ENCODE measurements at places on chromosomes 2 and 18.

DNA sequence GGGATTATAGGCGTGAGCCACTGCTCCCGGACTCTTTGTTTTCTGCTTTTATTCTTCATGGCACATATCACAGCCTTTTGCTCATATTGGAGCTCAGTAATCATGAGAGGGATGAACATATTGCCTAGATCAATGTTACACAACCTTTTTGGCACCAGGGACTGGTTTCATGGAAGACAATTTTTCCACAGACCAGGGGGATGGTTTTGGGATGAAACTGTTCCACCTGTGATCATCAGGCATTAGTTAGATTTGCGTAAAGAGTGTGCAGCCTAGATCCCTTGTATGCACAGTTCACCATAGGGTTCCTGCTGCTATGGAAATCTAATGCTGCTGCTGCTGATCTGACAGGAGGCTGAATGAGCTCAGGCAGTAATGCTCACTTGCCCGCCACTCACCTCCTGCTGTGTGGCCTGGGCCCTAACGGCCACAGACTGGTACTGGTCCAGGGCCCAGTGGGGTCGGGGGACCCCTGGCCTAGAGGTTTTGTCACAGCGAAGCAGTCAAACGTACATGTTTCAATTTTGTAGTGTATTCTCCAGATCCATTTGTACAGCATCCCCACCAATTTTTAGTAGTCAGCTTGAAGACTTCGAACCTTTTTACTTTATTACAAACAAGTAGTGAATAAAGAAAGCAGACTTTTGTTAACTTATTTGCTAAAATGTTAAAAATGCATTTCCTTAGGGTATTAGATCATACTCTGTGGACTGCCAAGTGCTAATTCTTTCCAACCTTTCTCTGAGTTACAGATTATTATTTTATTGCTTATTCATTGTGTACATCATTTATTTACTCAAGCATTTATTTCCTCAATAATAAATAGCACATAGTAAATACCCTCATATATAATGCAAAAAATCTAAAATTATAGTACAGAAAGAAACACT is 6.2 kb downstream of the DAW1 start:
- DNase-seq = no peak

DNA sequence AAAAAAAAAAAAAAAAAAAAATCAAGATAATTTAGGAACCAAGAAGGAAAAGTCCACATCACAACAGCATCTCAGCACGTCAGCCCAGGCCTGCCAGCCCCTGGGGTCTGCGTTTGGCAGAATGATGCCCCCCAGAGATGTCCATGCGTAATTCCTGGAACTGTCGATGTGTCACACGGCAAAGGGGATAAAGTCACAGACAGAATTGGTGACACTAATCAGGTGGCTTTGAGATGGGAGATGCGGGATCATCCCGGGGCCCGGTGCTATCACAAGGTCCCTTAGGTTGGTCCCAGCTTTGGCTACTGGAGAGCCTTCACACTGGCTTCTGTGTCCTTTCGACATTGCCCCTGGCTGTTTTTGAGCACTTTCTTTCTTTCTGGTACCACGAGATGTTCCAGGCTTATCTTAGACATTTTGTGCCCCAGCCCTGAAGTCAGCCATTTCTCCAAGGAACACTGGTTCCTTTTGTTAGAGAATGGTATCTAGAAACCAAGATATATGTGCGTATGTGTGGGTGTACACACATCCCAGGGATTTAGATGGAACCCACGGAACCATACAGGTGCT is 20.7 kb downstream of the RAMP1 start:
- no peak for DNase-seq

- no peak for DNase-seq
Measured at GRCh38 chr2:30421604-30422443, 25.2 kb upstream of the LCLAT1 start.

DNA sequence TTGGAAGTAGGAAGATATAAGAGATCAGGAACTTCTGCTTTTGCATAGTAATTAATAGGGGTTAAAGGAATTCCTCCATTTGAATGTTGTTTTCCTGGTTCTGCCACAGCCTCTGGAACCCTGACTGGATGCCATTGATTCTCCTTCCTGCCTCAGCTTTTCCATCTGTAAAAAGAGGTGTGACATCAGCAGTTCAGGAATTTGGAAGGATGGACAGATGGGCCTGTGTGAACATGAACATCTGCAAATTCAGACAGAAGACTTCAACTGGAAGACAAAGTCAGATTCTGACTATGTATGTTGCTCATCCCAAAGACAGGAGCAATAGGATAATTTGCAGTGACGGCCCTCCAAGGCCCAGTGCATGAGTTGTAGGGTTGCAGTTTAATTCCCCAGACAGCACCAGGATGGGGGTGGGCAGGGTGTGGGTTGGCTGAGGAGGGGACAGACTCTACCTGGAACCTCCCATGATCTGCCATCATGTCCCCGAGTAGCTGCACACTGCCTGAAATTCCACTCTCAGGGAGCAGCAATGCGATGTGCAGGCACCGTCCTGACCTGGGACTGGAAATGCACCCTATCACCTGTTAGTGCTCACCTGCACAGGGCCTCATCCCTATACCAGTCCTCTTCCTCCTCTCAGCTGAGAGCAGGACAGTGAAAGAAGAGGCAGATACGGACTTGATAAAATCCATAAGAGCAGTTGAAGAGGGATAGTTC is 98.9 kb upstream of the EPAS1 start:
- DNase-seq = no peak

DNA sequence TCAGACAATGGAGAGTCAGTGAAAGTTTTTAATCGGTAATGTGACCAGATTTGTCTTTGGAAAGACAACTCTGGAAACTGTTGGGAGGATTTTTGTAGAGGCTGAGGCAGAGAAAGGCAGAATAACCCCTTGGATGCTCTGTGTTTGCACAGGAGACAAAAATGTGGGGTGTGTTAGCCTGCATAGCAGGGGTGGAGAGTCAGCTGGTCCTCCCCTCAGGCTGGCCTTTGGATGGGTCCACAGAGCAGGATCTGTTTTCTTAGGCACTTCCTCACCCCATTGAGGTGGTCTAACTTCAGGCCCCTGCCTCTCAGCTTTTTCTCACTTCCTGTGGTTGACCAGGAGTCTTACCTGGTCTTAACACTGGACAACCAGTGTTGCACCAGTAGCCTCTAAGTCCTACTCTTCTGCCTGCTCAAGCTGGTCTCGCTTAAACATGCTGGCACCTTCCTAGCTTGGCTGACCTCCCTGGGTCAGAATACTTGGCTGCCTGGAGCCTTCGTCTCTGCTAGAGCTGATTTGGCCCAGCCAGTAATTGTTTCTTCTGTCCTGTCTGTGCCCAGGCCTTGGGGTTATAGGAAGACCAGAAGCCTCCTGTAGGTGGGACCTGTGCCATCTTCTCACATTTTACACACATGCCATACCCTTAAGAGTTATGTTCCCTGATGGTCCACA is 259.8 kb upstream of the RASGRP3 start:
- DNase-seq = no peak

- DNase-seq = no peak
Measured at GRCh38 chr18:24814521-24814920, 354.1 kb downstream of the HRH4 start.

- DNase-seq = peak; percentile 28
Measured at GRCh38 chr2:1051075-1051474, 100.4 kb downstream of the SNTG2 start.

- no peak for DNase-seq
Measured at GRCh38 chr18:37847544-37847943, 281.9 kb upstream of the CELF4 start.

- DNase-seq = no peak
Measured at GRCh38 chr18:37889963-37890362, 324.4 kb upstream of the CELF4 start.

GRCh38 chr2:68414876-68415275 is 49.8 kb downstream of the PLEK start:
- DNase-seq = no peak

GRCh38 chr2:214410918-214411554 is at the start of gene VWC2L:
TSS of gene VWC2L (plus strand) at chr2:214411054. CDS start at chr2:214414194, 3,140 bp downstream.
- peak; percentile 61 for DNase-seq

GRCh38 chr2:134782792-134783191 is 55.6 kb upstream of the ACMSD start:
- no peak for DNase-seq

DNA sequence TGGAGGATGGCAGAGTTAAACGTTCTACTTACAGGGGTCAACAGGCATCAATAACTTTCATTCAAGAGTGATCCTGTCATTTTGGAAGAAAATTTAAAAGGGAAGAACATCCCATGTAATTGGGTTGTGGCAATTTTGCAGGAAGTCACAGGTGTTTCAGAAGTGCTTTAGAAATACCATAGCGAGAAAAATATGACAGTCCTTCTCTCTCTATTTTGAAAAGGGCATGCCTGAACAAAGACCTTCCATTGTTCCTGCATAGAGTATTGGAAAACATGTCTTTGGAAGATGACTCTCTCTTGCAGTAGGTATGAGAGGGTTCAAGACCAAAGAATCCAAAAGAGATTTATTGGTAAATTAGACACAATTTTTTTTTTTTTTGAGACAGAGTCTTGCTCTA is 81.8 kb upstream of the SERTAD2 start:
- no peak for DNase-seq

Data from HEK293T (cell line).